ENCODE measurements at places on chromosomes 4 and X.
A peak's percentile ranks its signal among the peaks of the same experiment; 100 is the strongest.

DNA sequence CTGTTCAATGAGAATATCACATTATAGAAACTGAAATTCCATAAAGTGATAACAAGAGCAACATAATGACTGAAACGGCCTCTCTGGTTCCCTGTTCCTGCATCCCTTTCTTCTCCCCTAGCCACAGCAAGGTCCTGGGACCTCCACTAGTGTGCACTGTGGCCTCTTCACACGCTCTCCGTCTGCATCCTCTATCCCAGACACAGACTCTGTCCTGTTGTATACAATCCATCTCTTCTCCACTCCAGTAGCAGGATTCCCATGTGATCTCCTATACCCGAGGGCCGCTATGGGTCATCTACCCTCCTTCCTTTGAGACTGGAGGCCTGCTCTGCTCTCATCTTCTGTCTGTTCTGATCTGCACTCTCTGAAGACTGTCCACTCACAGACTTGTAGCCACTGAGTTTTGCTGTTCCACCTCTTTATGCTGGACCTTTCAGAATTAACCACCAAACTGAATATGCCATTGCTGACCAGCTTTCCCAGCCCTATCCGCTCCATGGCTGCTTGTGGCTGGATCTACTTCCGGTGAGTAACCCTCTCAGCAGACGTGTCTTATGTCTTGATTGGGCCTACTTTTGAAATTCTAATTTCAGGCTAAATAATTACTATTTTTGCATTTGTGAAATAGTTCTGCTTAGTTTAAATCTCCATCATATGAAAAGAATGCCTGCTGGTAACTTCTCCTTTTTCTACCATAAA is 105.1 kb upstream of the NAP1L5 start:
- DNase-seq, result no peak

DNA sequence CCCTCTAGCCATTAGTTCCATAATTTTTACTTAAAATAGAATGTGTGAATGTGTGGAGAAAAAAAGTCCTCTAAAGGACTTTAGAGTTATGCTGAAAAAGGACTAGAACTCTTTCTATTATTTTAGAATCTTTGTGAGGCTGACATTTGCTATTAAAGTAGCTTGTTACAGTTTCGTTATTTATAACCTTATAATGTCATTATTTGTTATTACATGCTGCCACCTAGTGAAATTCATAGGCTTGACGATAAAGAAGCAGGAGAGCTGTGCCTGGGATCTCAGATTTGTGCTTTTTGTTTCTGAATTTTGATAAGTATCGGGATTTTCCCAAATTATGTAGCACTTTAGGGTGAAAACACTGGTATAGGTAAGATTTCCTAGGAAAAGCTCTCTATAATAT is 38.5 kb upstream of the TAPT1 start:
- peak; percentile 59 for DNase-seq

DNA sequence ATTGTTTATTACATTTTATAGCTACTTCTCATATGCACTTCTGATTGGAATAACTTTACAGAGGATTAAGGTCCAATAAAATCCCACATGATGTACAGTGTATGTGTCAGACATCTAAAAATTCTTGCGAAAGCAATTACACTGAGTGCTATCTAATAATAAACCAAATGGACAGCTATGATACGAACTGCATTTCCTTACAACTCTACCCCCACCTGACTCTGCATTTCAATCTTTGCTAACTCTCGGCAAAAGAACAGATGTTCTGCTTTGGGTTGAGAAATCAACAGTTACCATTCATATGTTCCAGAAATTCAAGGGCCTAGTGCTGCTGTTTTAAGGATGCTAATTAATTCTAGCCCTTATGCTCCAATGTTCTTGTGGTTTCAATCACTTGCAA is 287.9 kb upstream of the NOCT start:
- DNase-seq, result no peak

GRCh38 chr4:17920681-17921080 is 100.9 kb downstream of the LCORL start:
- no peak for DNase-seq

DNA sequence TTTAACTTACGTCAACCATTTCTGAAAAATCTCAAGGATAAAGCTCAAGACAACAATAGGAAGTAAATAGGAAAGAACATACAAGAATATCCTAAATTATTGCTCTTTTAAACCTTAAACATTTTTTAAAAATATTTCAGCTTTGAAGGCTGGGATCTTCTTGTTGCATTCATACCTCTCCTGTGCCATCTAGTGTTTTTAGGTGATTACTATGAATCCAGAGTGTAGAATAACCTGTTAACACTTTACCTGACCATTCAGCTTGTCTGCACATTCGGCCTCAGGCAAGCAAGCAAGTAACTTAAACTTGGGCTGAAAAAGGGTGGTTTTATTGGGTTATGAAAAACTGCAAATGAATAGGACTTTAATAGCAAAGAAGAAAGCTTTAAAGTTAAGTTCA is 507.8 kb upstream of the INTU start:
- DNase-seq, result peak; percentile 41

GRCh38 chrX:53266914-53267313 is 14.5 kb downstream of the IQSEC2 start:
- no peak for DNase-seq

DNA sequence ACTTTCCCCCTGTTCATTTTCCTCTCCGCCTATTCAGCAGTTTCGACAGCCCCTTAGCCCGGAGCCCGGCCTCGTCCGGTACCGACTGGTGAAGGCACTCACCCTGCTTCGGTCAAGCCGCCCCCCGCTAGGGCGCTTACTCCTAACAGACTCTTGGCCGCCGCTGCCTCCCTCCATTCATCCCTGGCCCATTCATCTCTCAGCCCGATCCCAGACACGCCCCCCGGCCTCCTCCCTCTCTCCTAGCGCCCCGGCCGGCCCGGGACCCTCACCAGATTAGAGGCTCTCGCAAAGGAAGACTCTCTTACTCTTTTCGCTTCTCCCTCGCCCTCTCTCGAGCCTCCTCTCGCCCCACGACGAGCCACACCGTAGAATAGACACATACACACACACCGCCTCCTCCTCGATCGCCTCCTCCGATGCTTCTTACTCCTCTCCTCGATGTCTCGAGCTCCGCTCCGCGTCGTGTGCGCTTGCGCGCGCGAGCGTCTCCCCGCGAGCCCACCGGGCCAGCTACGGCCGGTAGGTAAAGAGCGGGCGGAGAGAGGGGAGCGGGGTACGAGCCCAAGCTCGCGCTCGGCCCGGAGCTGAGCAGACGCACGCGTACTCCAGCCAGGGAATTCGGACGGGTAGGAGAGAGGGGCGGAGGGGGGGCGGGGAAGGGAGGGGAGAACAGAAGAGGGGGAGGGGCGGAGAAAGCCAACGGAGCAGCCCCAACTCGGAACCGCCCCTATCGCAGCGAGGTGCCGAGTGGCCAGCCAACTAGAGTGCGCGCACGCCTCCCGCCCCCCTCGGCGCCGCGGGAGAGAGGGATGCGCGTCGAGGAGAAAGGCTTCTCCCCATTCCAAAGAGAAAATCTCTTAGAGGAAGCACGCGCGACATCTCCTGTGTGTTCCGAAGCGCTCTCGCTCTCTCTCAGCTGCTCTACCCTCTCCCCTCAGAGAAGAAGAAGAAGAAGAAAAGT is at the start of gene WNK3:
Gene WNK3, minus strand, starts transcription at position 633 of the 964 bp plus-strand sequence.
- peak; percentile 87 for DNase-seq

DNA sequence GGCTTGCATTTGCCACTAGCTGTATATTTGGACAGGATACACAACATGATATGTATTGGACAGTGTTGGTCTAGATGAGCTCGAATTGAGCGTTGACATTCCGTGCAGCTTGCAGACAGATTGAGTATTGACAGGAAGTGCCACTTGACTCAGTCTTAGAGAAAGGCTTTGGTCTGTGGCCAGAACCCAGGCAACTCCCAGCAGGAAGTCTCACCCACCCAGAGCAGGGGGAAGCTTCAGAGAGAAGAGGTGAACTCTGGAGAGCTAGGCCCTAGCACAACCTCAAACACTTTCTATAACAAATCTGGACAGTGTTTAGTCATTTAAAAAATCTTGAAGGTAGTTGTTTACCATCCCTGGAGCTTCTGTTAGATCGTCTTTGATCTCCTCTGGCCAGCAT is 280.5 kb downstream of the FBXW7 start:
- peak; percentile 51 for DNase-seq

- DNase-seq, result peak; percentile 0
Measured at GRCh38 chrX:5306654-5307121, 922.0 kb downstream of the NLGN4X start.

DNA sequence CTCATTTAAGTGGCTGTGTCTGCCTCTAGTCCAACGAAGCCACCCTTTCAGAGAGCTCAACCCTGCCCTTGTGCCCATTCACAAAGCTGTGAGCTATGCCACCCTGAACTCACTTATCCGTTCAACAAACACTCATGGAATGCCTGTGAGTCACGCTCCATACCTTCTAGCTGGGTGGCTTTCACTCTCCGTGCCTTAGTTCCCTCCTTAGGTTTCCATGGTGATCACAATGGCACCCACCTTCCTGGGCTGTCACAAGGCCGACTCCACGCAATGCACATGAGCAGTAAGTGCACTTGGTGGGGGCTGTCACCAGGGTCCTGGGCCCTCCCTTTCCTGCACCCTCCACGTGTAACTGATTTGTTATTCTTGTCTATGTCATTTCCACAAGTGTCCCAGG is 37.2 kb upstream of the PPP2R2C start:
- DNase-seq, result no peak

- peak; percentile 40 for DNase-seq
Measured at GRCh38 chr4:112895811-112896608, 153.4 kb upstream of the ANK2 start.

GRCh38 chrX:134886002-134886596 is 104.7 kb upstream of the SMIM10 start:
- no peak for DNase-seq

- DNase-seq, result no peak
Measured at GRCh38 chr4:98778206-98778605, 119.8 kb upstream of the TSPAN5 start.

GRCh38 chr4:89254847-89255246 is 52.8 kb downstream of the GPRIN3 start:
- DNase-seq, result peak; percentile 16

DNA sequence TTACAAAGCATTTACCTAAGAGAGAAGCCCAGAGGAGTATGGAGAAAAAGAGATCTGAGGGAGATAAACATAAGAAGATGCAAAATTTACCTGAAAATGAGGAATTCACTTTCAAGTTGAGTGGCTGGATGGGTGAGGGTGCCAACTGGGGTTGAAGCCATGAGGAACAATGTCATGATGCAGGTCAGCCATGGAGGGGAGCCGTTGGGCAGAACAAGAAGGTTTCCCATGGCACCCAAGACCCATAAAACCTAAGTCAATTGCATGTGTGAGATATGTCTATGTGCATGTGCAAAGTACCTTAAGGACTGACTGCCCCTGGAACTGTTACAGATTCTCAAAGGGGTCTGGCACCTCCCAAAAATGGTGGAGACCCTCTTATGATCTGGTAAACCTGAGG is 46.6 kb upstream of the PRRG1 start:
- DNase-seq, result peak; percentile 2

DNA sequence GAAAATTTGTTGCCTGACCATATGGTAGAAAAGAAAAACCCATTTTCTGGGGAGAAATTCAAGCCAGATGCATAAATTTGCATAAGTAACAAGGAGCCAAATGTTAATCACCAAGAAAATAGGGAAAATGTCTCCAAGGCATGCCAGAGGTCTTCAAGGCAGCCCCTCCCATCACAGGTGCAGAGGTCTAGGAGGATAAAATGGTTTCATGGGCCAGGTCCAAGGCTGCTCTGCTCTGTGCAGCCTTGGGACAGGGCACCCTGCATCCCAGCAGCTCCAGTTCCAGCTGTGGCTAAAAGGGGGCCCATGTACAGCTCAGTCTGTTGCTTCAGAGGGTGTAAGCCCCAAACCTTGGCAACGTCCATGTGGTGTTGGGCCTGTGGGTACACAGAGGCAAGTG is 200.0 kb downstream of the LARP7 start:
- no peak for DNase-seq

DNA sequence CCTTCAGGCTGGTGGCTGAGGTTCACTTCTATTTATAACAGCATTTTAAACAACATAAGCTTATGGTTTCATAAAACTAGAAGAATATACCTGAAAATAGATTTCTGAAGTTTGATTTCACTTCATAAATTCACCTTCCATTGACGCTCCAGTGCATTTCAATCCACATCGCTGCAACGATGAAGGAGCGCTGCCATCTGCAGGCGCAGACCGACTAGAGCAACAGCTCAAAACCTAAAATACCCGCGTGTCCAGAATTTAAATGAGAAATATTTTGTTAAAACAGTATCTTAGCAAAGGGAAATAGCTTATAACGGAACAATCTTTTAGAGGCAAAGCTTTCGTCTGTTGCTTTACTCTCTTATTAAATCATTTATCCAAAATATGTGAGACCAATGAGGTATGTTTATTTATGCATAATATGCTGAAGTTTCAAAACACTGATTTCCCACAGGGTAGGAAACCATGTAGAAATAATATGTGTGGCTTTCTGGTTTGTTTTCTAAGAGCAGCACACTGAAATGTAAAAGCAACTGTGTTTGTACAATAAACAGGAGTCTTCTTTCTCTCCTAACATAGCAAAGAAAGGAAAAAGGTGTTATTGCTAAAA is 816.4 kb upstream of the FRG1 start:
- DNase-seq, result peak; percentile 55

DNA sequence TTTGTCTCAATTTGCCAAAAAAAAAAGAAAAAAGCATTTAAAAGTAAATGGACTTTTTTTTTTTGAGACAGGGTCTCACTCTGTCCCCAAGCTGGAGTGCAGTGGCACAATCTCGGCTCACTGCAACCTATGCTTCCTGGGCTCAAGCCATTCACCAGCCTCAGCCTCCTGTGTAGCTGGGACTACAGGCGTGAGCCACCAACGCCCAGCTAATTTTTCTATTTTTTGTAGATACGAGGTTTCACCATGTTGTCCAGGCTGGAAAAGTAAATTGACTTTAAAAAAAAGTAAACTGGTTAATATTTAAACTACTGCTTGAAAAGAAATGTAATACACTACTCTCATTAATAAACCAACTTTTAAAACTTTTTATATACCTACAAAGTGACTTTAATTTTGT is 5.9 kb downstream of the AIFM1 start:
- DNase-seq, result no peak

- peak; percentile 9 for DNase-seq
Measured at GRCh38 chr4:177281351-177281909, 28.2 kb upstream of the NEIL3 start.

DNA sequence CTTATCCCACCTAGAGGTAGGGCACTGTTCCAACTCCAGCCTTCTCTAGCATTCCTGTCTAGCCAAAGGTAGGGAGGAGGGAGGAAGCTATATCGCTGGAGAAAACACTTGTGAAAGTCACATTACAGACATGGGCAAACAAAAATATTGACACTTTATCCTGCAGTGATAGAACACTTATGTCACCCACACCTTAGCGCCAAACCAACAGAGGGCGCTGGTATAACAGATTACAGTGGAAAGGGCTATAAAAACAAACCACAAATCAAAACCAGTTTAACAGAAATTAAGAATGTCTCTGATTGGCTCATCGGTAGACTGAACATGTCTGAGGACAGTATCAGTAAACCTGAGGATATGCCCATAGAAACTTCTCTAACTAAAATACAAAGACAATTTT is 451.3 kb downstream of the TLL1 start:
- no peak for DNase-seq

DNA sequence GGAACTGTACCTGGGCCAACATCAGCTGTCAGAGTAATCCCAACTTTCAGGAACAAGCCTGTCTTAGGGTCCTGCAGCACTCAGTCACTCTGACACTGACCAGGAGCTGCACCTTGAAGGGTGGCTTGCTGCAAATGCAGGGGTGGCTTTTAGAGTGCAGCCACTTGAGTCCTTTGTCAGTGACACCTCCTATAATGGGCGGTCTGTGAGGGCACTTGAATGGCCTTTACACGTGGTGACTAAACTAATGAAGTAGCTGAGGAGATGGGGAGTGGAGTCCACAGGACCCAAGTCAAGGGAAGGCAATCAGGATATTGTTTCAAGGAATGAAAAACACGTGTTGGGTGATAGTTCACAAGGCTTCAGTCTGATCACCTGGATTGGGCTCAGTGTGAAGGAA is 11.1 kb upstream of the LNX1 start:
- DNase-seq, result no peak

Data from fibroblast of upper back skin (primary cell).